H9 (cell line): ENCODE measurements at places on chromosomes 5 and 9. TPM values are rescaled to one million over a fixed set of nuclear protein-coding genes. Genes with fewer than 3 reads are reported as not detected.

Gene PGM5
- total RNA-seq: not detected in 2 replicates

Gene GLRA1
- not detected in 2 replicates for total RNA-seq

Gene PCDHA1
- total RNA-seq: 0.44 and 0.61 TPM in 2 replicates

Gene PCYOX1L
- 15.3 and 16.5 TPM in 2 replicates for total RNA-seq

Gene TOR1A
- 57.0 and 60.1 TPM in 2 replicates for total RNA-seq

Gene RAI14
- total RNA-seq: 118 and 127 TPM in 2 replicates

Gene MED22
- 60.1 and 63.7 TPM in 2 replicates for total RNA-seq

Gene FOCAD
- 43.3 and 45.6 TPM in 2 replicates for total RNA-seq

Gene CDH9
- 0.61 and 0.79 TPM in 2 replicates for total RNA-seq

Gene TRUB2
- total RNA-seq: 38.3 and 39.8 TPM in 2 replicates

Gene CNTLN
- total RNA-seq: 13.7 and 15.0 TPM in 2 replicates

Gene FGD3
- 1.7 and 1.8 TPM in 2 replicates for total RNA-seq

Gene TBC1D13
- total RNA-seq: 27.3 and 30.3 TPM in 2 replicates

Gene SPARC
- total RNA-seq: 320 and 323 TPM in 2 replicates

Gene HAVCR1
- not detected in 2 replicates for total RNA-seq

Gene GAS1
- total RNA-seq: 2.3 and 2.7 TPM in 2 replicates

Gene KLF9
- 0.18 and 0.26 TPM in 2 replicates for total RNA-seq

Gene ARHGEF37
- total RNA-seq: 0.39 and 0.42 TPM in 2 replicates

Gene ENTREP1
- total RNA-seq: 21.3 and 21.8 TPM in 2 replicates

Gene SPATA9
- total RNA-seq: not detected in 2 replicates

Gene IL3
- total RNA-seq: not detected in 2 replicates

Gene SEMA5A
- 4.1 and 4.3 TPM in 2 replicates for total RNA-seq

Gene IL4
- not detected in 2 replicates for total RNA-seq

Gene HMGXB3
- 23.8 and 26.9 TPM in 2 replicates for total RNA-seq

Gene RGP1
- 23.5 and 25.7 TPM in 2 replicates for total RNA-seq

Gene ZBED3
- 7.6 and 7.8 TPM in 2 replicates for total RNA-seq

Gene PCDHA7
- 0.48 and 0.86 TPM in 2 replicates for total RNA-seq

Gene TRPM3
- 7.7 and 10.3 TPM in 2 replicates for total RNA-seq

Gene ACTBL2
- not detected in 2 replicates for total RNA-seq

Gene CLTB
- 31.6 and 34.5 TPM in 2 replicates for total RNA-seq

Gene ENTPD2
- 4.0 and 5.1 TPM in 2 replicates for total RNA-seq

Gene PTGES
- total RNA-seq: 1.6 and 2.4 TPM in 2 replicates

Gene SNCAIP
- 2.6 and 3.0 TPM in 2 replicates for total RNA-seq

Gene NR4A3
- 0.20 and 0.24 TPM in 2 replicates for total RNA-seq

Gene FABP6
- total RNA-seq: 5.2 and 6.2 TPM in 2 replicates

Gene BHMT
- 0.72 and 1.4 TPM in 2 replicates for total RNA-seq

Gene CETN3
- 31.1 and 36.3 TPM in 2 replicates for total RNA-seq

Gene TXNDC8
- total RNA-seq: not detected in 2 replicates

Gene TLX3
- not detected in 2 replicates for total RNA-seq

Gene LCN15
- total RNA-seq: 0.61 TPM in 1 of 2 replicates, not detected in the other

Gene PSD2
- 0.09 and 0.22 TPM in 2 replicates for total RNA-seq

Gene PCDHGA3
- 0.88 and 0.94 TPM in 2 replicates for total RNA-seq

Gene AGXT2
- not detected in 2 replicates for total RNA-seq

Gene MCC
- 7.6 and 7.9 TPM in 2 replicates for total RNA-seq

Gene NEUROG1
- total RNA-seq: not detected in 2 replicates

Gene BSPRY
- total RNA-seq: 4.5 and 5.1 TPM in 2 replicates

Gene CSF2
- total RNA-seq: not detected in 2 replicates

Gene SLC1A1
- 4.2 and 4.7 TPM in 2 replicates for total RNA-seq
